ENCODE measurements at places on chromosomes 16 and 17.

DNA sequence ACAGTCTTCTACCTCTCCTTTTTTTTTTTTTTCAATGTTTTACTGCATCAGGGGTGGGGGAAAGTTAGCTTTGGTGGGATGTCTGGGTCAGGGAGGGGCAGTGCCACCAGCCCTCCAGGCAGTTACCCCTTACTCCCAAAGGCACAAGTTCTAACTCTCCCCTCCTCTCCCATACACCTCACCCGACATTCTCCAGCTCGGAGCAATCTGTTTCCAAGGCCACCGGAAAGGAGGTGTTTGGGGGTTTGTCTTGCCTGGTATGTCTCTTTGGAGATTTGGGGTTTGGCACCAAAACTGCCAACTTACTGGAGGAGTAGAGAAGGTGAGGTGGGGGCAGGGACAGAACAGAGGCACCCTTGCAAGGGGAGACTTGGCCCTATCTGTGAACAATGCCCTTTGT, 4.7 kb downstream of the DLX3 start:
- no peak for DNase-seq

GRCh38 chr16:23499801-23500200, 10.5 kb downstream of the GGA2 start:
- no peak for DNase-seq

- no peak for DNase-seq
These were observed 19.1 kb downstream of the SMYD4 start for GRCh38 chr17:1810450-1811103.

GRCh38 chr16:74448990-74449389, 27.7 kb upstream of the CLEC18B start:
- no peak for DNase-seq

DNA sequence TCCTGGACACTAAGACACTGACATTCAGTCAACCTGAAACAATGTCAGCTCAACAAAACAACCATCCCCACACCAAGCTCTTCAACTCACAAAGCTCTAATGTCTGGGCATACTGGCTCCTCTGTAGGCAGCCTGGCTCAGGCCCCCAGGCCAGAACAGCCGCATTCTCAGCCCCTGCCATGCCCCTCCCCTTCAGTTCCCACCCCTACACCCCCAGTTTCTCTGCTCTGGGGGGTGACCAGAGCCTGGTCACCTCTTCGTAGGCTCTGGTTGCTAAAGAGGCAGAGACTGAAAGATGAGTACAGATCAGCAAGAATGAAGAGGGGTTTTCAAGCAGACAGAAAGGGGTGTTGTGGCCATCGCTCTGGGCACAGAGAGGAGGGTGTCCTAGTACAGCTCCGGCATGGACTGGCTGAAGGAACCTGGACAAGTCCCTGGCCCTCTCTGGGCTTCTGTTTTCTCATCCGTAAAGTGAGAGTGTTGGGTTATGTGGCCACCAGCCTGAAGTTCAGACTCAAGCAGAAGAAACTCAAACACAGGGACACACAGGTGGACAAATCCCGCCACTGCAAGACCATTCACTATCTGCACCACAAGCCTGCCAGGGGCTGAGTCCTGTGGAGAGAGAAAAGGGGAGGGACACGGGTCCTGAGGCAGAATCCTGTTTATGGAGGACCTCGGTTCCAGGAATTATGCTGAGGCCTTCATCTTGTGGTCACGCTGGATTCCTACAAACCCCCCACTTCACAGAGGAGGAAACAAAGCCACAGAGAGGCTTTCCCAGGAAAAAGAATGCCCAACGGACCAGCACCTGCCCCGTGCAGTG, 987 bp upstream of the SLC4A1 start:
- peak; percentile 79 for DNase-seq

- no peak for DNase-seq
These were observed 6.5 kb upstream of the LLGL1 start for GRCh38 chr17:18218756-18219415.

- DNase-seq = no peak
These were observed 942 bp downstream of the KRT23 start for GRCh38 chr17:40936437-40936971.

GRCh38 chr16:84131117-84131516, 13.9 kb downstream of the HSDL1 start:
- DNase-seq = no peak

DNA sequence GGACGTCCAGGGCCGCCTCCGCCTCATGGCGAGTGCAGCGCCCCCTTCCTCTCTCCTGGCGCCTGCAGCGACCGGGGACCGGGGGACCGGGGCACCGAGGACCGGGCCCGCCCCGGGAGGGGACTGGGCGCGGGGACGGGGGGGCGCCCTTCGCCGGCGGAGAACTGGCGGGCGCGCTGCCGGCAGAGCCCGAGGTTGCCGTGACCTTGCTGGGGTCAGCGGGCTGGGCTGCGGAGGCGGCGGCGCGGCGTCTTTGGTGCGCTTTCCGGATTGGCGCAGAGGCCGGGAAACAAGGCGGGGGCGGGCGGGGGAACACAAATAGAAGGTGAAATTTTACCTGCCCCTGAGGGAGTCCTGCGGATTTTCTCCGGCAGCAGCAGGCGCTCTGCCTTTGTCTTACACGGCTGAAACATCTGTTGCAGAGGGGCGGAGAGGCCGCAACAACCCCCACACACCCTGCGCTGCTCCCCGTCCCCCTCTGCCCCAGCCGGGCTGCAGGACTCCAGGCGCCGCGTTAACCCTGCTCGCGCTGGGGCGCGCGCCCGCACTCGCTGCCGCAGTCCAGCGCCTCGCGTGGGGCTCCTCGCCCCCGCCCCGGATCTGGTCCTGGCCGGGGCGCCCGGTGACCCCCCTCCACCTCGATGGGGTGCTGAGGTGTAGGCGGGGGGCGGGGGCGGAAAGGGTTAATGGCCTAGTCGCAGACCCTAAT, 53.5 kb downstream of the SREBF1 start:
- DNase-seq = peak; percentile 54

- no peak for DNase-seq
These were observed 21.7 kb downstream of the CARHSP1 start for GRCh38 chr16:8847145-8847544.

GRCh38 chr17:6910987-6911603, 79.6 kb upstream of the TEKT1 start:
- peak; percentile 45 for DNase-seq

- peak; percentile 5 for DNase-seq
These were observed 62.3 kb downstream of the PHKB start for GRCh38 chr16:47523342-47524006.

- no peak for DNase-seq
These were observed 684 bp upstream of the NUDT16L1 start for GRCh38 chr16:4692460-4693295.

- DNase-seq = no peak
These were observed 1.3 kb downstream of the SRL start for GRCh38 chr16:4240624-4241023.

DNA sequence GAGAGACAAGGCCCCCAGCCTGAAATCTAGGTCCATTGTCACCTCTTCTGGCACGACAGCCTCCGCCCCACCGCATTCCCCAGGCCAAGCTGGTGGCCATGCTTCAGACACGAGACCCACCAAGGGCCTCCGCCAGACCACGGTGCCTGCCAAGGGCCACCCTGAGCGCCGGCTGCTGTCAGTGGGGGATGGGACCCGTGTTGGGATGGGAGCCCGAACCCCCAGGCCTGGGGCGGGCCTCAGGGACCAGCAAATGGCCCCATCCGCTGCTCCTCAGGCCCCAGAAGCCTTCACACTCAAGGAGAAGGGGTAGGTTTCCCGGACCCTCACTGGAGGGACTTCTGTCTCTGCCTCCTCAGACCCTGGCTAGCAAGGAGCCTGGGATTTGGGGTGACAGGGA, 1.0 kb downstream of the TEDC2 start:
- DNase-seq = no peak

DNA sequence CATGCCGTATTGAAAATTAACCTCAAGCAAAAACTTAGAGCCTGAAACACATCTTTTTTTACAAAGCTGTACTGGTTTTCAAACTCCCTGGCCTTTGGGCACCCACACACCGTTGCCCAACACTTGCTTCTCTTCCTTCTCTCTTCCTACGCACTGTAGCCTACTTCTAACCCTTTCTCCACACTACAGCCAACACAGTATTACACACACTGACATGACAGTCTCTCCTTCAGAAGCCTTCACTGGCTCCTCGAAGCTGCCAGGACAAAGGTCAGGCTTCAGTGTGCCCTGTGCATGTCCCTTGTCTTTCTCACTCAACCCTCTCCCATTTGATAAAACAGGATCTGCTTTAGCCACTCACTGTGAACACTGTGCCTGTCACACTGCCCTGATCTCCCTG, 8.0 kb downstream of the FANCA start:
- no peak for DNase-seq

- DNase-seq = no peak
These were observed 2.0 kb downstream of the RNF40 start for GRCh38 chr16:30764086-30764485.

- DNase-seq = no peak
These were observed 324.6 kb downstream of the C16orf95 start for GRCh38 chr16:86992587-86992986.

DNA sequence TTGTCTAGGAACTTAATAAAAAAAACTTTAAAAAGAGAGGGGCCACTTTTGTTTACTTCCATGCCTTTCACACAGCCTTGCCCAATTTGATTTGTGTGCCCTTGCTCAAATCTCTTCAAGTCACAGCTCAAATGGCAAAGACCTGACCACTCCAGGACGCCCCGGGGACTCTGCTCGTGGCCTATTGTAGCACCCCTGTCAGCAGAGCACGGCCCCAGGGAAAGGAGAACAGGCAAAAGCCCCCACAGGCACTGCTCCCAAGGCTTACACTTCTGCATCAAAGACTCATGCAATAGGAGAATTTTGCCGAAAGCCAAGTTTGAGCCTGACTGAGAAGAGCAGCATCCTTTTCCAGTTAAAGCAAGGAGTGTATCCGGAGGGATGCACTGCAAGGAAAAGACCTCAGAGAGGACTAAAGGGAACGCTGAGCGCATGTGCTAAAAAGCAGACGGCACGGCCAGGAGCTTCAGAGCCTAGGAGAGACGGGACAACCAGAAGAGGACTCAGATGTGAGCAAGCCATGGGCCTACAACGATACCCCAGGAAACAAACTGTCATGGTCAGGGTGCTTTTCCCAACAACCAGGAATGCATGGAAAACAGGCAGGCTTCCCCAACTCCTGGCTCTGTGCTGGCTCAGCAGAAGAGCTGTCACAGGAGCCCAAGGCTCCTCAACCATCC, 8.2 kb downstream of the CREBBP start:
- DNase-seq = no peak

DNA sequence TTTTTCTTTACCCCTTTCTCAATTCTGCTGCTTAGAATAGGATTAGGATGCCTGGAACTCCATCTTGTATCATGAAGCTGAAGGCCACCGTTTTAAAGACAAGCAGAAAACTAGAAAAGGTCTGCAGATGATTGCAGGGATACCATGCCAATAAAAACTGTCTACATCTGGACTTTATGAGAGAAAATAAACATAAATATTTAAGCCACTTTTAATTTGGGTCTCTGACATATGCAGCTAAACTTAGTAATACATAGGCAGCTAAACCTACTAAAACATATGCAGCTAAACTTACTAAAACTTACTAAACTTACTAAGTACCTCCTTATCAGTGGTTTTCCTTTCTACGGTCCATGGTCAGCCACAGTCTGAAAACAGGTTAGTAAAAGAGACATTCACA, 48.4 kb downstream of the FBXL20 start:
- DNase-seq = no peak

DNA sequence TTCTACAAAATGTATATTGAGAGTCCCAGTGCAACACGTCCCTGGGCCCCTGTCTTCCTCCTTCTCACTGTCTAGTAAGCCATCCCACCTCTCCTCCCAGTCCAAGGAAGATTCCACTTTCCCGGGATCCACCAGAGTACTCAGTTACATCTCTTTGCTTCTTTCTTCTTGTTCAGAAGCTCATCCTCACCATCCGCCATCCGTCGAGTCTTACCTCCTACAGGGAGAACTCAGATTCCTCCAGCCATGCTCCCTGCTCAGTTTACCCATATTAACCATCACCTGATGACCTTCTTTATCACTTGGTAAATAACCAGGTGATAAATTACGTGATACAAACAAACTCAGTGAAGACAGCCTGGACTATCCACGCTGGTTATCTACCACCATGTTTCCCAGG, 57.1 kb downstream of the CYTH1 start:
- no peak for DNase-seq

DNA sequence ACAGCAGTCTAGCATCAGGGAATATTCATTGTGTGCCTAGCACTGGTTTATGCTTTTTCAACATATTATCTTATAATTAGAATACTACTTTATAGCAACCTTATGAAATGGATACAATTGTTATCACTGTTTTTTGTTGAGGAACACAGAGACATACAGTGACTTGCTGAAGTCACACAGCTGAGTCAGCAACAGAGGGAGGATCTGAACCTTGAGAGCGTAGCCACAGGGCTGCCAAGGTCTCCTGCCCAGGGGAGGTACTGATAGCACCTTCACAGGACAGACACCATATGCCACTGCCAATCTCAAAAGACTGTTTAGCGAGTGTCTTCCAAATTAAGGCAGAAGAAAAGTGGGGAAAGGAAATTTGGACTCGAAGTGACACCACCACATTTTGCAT, 63.0 kb downstream of the GTF3C1 start:
- no peak for DNase-seq

GRCh38 chr16:77977339-77977738, 45.0 kb upstream of the CLEC3A start:
- DNase-seq = no peak

GRCh38 chr17:2084036-2084765, 29.3 kb downstream of the HIC1 start:
- DNase-seq = no peak

- DNase-seq = no peak
These were observed 10.1 kb downstream of the GAST start for GRCh38 chr17:41722231-41722630.

- no peak for DNase-seq
These were observed 31.1 kb downstream of the ADCY7 start for GRCh38 chr16:50297301-50298074.

DNA sequence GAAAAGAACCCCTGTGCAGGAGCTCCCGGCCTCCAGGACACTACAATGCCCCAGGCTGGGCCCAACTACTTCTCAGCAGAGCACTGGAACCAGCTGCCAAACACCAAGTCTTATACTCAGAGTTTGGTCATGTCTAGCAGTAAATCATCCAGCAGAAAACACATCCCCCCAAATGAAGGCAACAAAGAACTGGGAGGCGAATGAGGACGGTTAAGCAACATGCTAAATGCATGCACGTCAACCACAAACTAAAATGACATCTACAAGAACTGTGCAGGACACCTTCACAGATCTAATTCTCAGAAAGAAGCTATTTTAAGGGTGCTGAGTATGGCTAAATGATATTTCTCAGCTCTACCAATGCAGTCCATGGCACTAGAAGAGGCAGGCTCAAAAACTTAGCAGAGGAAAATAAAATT, 7.6 kb upstream of the IRX5 start:
- DNase-seq = no peak

All from erythroblast (primary cell).